ENCODE measurements at places on chromosomes 2 and 18.

- no peak for DNase-seq
Measured at GRCh38 chr2:240954436-240955305, 43.7 kb upstream of the SNED1 start.

GRCh38 chr2:239954166-239955086, 70.7 kb downstream of the NDUFA10 start:
- DNase-seq = no peak

- DNase-seq = no peak
Measured at GRCh38 chr2:202237787-202238233, 587 bp downstream of the SUMO1 start.

GRCh38 chr2:151241224-151241623, 20.4 kb downstream of the RBM43 start:
- no peak for DNase-seq

- DNase-seq = no peak
Measured at GRCh38 chr2:147998203-147998602, 22.3 kb downstream of the ORC4 start.

Data from omental fat pad (tissue), 4 donors.